ENCODE measurements at places on chromosomes 5 and 9. TPM values are rescaled to one million over a fixed set of nuclear protein-coding genes. Genes with fewer than 3 reads are reported as not detected.

PCDHGA1 gene
- 3.3 TPM for total RNA-seq

DNA sequence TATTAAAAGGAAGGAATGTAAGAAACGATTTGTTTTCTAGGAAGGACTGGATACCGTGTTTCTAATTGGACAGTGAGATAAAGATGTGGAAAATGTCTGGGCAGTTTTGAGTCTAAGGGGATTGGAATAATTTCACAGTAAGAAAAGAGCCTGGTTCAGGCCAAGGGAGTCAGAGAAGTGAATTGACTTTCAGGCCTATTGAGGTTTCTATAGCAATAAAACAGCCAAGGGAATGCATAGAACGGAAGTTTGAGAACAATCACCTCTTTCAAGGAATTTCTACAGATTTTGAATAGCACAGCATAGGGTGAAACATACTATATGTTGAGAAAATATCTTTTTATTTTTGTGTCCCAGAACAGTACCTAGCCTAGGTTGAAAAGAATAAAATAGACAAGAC is 271.6 kb upstream of the TRPM3 start:
- no peak overlapping the region for H3K4me3 ChIP-seq
- H3K27ac ChIP-seq, result no peak overlapping the region
- DNase-seq, result no peak
- no peaks in the 10 kb centered on the region for H3K36me3 ChIP-seq
- H3K27me3 ChIP-seq, result no peaks in the 10 kb centered on the region

GRCh38 chr9:137046088-137046787 is at the start of gene NPDC1:
Gene NPDC1, minus strand, starts transcription at chr9:137046177. Its CDS starts 188 bp downstream, at chr9:137045989.
- H3K4me3 ChIP-seq, result peak within 1 kb of the TSS; percentile 42
- peaks cover 5% of the 10 kb centered on the region for H3K4me1 ChIP-seq
- no peaks in the 10 kb centered on the region for H3K27me3 ChIP-seq
- peak within 1 kb of the TSS; percentile 57 for H3K27ac ChIP-seq

SLC12A7 gene
- 4.6 TPM for total RNA-seq

FSD1L gene
- total RNA-seq, result 8.2 TPM

DNA sequence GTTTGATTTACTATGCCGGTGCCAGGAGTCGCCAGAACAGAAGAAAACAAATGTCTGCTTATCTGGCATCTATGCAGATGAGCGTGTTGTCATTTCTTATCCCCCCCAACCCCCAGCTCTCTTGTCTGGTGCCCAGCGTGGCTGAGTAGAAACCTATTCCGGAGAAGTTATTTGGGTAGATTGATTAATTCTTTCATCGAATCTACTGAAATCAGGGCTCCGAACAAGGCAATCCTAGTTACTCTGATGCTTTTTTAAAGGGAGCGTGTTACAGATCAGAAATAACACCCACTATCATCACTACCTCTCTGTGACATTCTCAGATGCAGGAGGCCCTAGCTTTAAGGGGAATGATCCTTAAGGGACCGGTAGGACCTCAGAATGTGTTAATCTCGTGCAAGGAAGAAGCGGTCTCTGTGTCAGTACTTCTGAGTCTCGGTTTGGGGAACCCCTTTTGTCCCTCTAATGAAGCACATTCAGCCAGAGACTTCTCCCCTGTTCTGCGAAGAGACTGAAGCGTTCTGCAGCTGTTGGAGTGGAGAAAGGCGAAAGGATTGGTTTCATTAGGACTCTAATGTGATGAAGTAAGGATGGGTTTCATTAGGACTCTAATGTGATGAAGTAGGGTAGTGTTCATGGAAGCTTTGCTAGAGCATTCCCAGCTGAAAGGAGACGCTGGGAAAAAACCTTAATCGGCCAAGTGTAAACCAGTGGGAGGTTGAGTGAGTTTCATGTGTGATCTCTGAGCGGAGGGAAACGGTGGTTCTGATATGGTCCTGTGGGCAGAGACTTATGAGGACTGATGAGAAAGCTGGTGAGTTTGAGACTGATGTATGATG is 1.5 kb downstream of the PIP5K1B start:
- no peaks in the 10 kb centered on the region for H3K36me3 ChIP-seq
- DNase-seq, result no peak
- no peaks in the 10 kb centered on the region for H3K4me1 ChIP-seq

Data from uterus (tissue), 4 donors.